GM19239 (cell line): ENCODE measurements at places on chromosomes 2 and 18.

DNA sequence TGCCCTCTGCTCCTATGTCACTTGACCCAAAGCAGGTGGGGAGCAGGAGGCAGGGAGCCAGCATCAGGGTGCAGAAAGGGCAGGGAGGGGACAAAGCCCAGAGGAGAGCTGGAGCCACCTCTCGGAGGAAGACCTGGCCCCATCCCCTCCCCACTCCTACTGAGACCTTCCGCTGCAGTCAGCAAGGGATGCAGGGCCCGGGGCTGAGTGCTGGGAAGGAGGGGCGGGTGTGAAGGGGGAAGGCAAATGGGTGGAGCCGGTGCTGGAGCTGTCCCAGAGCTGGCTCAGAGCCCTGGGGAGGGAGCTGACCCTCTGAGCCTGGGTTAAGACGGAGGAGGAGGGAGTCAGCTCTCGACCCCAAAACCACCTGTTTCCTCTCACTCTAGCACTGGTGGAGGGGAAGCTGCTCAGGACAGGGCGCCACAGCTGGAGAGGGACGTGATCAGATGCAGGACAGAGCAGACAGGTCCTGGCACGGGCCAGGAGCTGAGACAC is 33.8 kb downstream of the HS1BP3 start:
- no peak for DNase-seq

DNA sequence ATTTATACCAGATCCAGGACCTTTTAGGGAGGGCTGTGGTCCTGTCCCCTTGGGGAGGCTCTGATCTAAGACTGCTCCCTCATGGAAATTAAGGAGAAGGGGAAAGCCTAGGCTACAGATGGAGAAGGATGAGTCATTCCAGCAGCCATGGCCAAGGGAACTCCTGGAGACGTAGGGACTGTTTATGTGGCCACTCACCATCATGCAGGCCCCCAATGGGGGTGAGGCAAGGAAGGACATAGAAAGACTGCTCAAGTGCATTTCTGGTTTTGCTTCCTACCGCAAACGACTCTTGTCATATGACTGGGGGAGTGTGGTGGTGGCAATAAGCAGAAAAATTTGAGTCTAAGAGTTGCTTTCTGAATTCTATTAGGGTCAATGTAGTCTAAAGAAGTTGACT is 54.0 kb upstream of the CYP1B1 start:
- no peak for DNase-seq

DNA sequence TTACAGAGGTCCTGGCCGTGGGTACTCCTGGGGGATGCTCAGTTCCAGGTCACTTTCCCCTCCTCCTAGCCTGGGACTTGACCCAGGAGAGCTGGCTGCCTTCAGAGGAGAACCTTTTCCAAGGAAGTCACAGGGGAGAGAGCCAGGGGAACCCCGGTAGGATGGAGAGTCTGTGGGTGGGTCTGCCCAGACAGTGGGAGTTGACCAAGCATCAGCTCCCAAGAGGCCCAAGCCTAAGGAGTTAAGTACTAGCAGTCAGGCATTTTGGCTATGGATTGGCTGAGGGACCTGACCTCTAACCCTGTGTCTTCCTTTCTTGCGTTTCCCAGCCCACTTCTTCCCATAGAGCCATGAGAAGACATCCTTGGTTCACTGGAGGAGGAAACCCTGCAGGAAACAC is 48.8 kb upstream of the PLB1 start:
- no peak for DNase-seq

DNA sequence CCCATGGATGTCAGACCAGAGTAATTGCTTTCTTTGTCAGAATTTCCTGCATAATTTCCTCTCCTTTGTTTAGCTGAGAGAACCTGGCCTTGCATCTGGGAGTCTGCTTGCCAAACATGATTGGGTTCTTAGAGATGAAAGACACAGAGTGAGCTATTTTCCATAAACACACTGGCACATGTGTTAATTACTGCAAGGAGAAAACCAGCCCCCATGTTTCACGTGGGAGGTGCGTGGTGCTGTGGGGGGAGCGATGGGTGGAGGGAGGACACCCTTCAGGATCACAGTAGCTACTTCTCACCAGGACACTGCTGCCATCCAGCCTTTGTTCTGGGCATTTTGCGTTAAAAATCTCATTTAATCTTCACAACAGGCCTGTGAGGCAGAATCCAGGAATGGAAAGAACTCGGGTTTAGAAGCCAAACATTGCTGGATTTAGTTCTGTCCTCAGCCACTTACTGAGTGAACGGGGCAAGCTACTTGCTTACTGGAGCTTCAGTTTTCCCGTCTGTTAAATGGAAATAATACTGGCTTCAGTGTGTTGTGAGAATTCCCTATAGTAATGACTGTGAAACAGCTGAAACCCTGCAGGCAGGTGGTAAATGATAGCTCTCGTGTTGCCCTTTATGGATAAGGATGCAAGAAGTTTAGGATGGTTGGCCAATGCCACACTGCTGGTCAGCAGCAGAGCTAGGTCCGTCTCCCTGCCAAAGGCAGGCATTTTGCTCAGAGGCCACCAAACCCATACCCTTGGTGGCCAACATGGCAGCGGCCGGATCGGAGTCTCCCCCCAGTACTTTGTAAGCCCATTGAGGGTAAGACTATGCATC is 100.1 kb upstream of the ASAP2 start:
- no peak for DNase-seq
